ENCODE measurements at places on chromosomes 1 and 21. TPM values are rescaled to one million over a fixed set of nuclear protein-coding genes. Genes with fewer than 3 reads are reported as not detected.

- no peak overlapping the region for H3K4me3 ChIP-seq
- no peak for DNase-seq
- no peak overlapping the region for H3K27ac ChIP-seq
- no peaks in the 10 kb centered on the region for H3K36me3 ChIP-seq
These were observed 73.6 kb upstream of the NBPF3 start for GRCh38 chr1:21366288-21366687.

The SPRR3 gene
- not detected for total RNA-seq

The CLDN8 gene
- not detected for total RNA-seq

DNA sequence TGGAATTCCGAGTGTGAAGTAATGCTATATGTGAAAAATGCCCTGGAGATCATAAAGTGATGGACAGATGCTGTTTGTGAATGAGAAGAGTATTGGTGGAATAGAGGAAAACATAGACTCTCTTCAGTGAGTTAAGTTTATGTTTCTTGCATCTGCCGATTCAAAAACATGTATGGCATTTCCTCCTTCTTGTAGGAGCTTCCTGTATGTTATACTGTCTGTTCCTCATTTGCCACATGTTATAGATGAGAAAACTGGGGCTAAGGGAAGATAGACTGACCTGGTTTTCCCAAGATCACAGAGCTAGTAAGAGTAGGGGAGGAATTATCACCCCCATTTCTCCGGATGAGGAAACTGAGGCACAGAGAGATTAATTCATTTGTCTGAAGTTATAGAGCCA lies 41.1 kb upstream of the IL20 start:
- peaks cover 5% of the 10 kb centered on the region for H3K27me3 ChIP-seq
- H3K4me1 ChIP-seq: no peaks in the 10 kb centered on the region
- H3K36me3 ChIP-seq: no peaks in the 10 kb centered on the region
- H3K27ac ChIP-seq: no peak overlapping the region
- no peak overlapping the region for H3K4me3 ChIP-seq

- H3K4me1 ChIP-seq: no peaks in the 10 kb centered on the region
- no peak for DNase-seq
- peaks cover 6% of the 10 kb centered on the region for H3K27me3 ChIP-seq
These were observed 66.1 kb downstream of the HTR6 start for GRCh38 chr1:19730793-19731192.

- H3K27ac ChIP-seq: no peak overlapping the region
- H3K4me3 ChIP-seq: no peak overlapping the region
- DNase-seq: no peak
- peaks cover 7% of the 10 kb centered on the region for H3K36me3 ChIP-seq
- H3K4me1 ChIP-seq: no peaks in the 10 kb centered on the region
These were observed 13.6 kb downstream of the INAVA start for GRCh38 chr1:200908191-200908868.

DNA sequence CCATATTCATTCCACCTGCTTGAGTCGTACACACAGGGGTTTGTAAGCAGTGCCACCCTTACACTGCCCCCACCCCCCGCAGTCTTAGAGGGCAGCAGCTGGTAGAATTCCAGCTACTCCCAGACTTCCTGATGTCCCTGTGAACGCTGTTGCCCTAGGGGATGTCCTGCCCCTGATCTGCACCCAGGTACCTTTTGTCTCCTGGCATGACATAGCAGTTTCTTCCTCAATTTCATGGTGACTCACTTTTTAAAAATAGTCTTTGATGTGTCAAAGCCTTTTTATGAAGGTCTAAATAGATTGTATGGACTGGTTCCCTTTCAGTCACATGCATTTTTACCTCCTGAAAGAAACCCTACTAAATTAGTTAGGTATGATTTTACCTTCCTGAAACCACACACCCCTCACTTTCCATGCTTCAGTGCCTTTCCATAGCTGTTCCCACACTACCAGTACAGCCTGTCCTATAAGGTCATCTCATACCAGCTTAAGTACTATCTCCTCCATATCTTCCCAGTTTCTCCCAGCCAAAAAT lies 76.4 kb downstream of the ST3GAL3 start:
- no peaks in the 10 kb centered on the region for H3K27me3 ChIP-seq
- no peak overlapping the region for H3K4me3 ChIP-seq
- H3K4me1 ChIP-seq: peaks cover 9% of the 10 kb centered on the region
- peaks cover 22% of the 10 kb centered on the region for H3K36me3 ChIP-seq
- H3K27ac ChIP-seq: no peak overlapping the region
- DNase-seq: no peak

GRCh38 chr21:29018540-29018939 lies 609 bp downstream of the RWDD2B start:
- H3K27me3 ChIP-seq: peaks cover 6% of the 10 kb centered on the region
- H3K27ac ChIP-seq: no peak overlapping the region
- H3K4me3 ChIP-seq: peak overlapping the region; percentile 89
- peaks cover 14% of the 10 kb centered on the region for H3K4me1 ChIP-seq

GRCh38 chr21:38531039-38531541 lies 32.8 kb upstream of the ERG start:
- H3K27ac ChIP-seq: no peak overlapping the region
- no peak overlapping the region for H3K4me3 ChIP-seq
- no peak for DNase-seq
- no peaks in the 10 kb centered on the region for H3K27me3 ChIP-seq

The LCE6A gene
- total RNA-seq: not detected

DNA sequence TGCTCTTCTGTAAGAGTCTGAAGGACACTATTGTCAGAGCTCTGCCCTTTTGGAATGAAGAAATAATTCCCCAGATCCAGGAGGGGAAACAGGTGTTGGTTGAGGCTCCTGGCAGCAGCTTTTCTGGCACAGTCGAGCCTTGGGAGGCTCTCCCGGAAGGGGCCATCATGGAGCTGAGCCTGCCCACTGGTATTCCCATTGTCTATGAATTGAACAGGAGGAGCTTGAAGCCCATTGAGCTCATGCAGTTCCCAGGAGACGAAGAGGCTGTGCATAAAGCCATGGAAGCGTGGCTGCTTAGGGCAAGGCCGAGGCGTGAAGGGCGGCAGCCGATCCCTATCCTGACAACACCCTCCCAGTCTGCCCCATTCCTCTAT lies 26.6 kb downstream of the UBE4B start:
- H3K27ac ChIP-seq: peak overlapping the region; percentile 40
- peaks cover 39% of the 10 kb centered on the region for H3K4me1 ChIP-seq
- no peak for DNase-seq

GRCh38 chr1:79441238-79441637 lies 434.7 kb upstream of the ADGRL4 start:
- H3K27ac ChIP-seq: no peak overlapping the region
- no peaks in the 10 kb centered on the region for H3K4me1 ChIP-seq
- H3K36me3 ChIP-seq: no peaks in the 10 kb centered on the region
- DNase-seq: no peak
- H3K27me3 ChIP-seq: no peaks in the 10 kb centered on the region

DNA sequence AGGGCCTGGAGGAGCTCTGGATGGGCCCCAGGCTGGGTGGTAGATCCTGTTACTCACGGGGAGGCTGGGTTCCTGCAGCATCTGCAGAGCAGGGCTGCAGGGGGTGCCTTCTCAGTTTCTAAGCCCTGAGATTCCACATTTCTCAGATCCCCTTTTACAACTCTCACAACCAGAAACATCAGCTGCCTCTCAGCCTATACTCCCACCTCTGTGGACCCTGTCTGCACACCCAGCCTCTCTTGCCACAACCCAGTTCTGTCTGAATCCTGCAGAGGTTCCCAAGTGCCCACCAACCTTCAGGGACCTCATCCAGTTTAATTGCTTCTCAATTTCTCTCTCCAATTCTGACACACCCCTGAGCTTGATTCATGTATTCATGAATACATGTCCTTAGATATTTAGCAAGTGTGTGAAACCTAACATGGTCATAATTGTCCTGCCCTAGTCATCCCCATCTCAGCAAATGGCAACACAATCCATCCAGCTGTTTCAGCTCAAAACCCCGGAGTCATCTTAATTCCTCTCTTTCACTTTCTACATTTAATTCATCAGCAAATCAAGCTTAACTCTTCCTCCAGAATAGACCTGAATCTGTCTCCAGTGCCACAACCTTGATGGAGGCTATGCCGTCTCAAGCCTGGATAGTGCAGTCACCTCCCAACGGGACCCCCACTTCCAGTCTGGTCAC lies 57.0 kb upstream of the NEK2 start:
- no peak overlapping the region for H3K27ac ChIP-seq
- H3K4me1 ChIP-seq: peaks cover 28% of the 10 kb centered on the region
- H3K27me3 ChIP-seq: peaks cover 8% of the 10 kb centered on the region
- H3K36me3 ChIP-seq: no peaks in the 10 kb centered on the region

- no peak overlapping the region for H3K27ac ChIP-seq
- DNase-seq: no peak
- no peak overlapping the region for H3K4me3 ChIP-seq
- H3K4me1 ChIP-seq: no peaks in the 10 kb centered on the region
These were observed 26.6 kb upstream of the CDC14A start for GRCh38 chr1:100325415-100326324.

- H3K4me3 ChIP-seq: no peak overlapping the region
- DNase-seq: no peak
- no peaks in the 10 kb centered on the region for H3K27me3 ChIP-seq
- no peaks in the 10 kb centered on the region for H3K36me3 ChIP-seq
These were observed 650.4 kb upstream of the PRMT6 start for GRCh38 chr1:106406114-106406513.

The NEK7 gene
- 10.9 TPM for total RNA-seq

All from neural crest cell (in vitro differentiated cells).